ENCODE measurements at places on chromosomes 4 and X.

GRCh38 chr4:143025081-143025704 is 159.5 kb upstream of the USP38 start:
- no peak for DNase-seq

GRCh38 chrX:19882066-19882775 is 5.2 kb downstream of the SH3KBP1 start:
- DNase-seq, result no peak

- DNase-seq, result no peak
Observed at GRCh38 chr4:145954924-145955339, 16.3 kb upstream of the ZNF827 start.

GRCh38 chrX:131219271-131219670 is 69.8 kb downstream of the IGSF1 start:
- DNase-seq, result no peak

- DNase-seq, result no peak
Observed at GRCh38 chrX:27995611-27996010, 14.4 kb upstream of the DCAF8L1 start.

GRCh38 chr4:42320822-42321388 is 76.4 kb upstream of the SHISA3 start:
- DNase-seq, result no peak

- DNase-seq, result no peak
Observed at GRCh38 chr4:184804621-184805020, 21.1 kb downstream of the ACSL1 start.

DNA sequence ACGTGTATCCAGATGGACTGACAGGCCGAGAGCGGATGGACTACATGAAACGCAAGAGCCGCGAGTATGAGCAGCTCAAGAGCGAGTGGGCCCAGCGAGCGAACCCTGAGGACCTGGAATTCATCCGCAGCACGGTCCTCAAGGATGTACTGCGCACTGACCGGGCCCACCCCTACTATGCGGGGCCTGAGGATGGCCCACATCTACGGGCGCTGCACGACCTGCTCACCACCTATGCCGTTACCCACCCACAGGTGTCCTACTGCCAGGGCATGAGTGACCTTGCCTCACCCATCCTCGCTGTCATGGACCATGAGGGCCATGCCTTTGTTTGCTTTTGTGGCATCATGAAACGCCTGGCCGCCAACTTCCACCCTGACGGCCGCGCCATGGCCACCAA is 14.6 kb upstream of the RBM3 start:
- no peak for DNase-seq

DNA sequence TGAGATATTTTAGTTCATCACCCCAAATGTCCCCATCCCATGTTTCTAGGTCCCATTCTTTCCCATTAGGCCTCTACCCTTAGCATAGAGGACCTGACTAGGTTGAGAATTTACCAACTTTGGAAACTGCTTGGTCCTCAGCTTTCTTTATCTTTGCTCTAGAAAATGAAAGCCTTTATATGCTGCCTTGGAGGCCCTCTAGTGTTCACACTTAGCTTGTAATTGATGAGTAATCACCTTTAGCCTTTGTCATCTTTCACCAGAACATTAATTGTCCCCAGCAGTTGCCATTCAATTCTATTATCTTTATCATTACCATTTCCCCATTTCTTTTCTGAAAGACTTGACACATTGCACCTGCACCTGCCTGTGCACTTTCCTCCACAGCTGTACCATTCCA is 589.2 kb upstream of the NR3C2 start:
- no peak for DNase-seq
